ENCODE measurements at places on chromosomes 3 and 15. TPM values are rescaled to one million over a fixed set of nuclear protein-coding genes. Genes with fewer than 3 reads are reported as not detected.

Gene SCN11A
- polyA plus RNA-seq, result 1.1 TPM

Gene LEKR1
- 1.7 TPM for polyA plus RNA-seq

Gene ZIC4
- polyA plus RNA-seq, result 0.08 TPM

Gene FRMD4B
- 52.6 TPM for polyA plus RNA-seq

Gene SV2B
- polyA plus RNA-seq, result 1.5 TPM

Gene GOLGA8N
- 27.6 TPM for polyA plus RNA-seq

Gene CYP8B1
- 0.17 TPM for polyA plus RNA-seq

Gene GOLGA6B
- polyA plus RNA-seq, result 1.5 TPM

- no peak for DNase-seq
These were observed 374.3 kb downstream of the VPS13C start for GRCh38 chr15:61685971-61686370.

- DNase-seq, result peak; percentile 65
These were observed 47.0 kb downstream of the ZNF609 start for GRCh38 chr15:64507293-64507802.

DNA sequence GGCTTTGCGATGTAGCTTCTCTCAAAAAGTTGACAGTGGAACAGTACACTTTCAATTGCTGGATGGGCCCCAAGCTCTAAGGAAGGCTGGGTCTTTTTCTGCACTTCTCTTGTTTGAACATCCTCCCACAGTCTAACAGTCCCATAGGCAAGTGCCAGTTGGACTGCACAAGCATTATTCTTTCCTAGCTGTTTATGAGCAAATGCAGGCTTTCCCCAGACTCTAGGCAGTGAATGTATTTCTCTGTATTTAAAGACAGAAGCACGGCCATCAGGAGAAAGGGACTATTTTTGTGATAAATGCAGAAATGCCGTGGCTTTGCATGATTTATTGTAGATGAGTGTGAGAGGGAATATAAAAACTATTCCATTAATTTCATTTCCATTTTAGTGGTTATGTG, 539.3 kb upstream of the LMCD1 start:
- peak; percentile 49 for DNase-seq

GRCh38 chr3:149131589-149131988, 2.2 kb downstream of the HPS3 start:
- DNase-seq, result no peak

DNA sequence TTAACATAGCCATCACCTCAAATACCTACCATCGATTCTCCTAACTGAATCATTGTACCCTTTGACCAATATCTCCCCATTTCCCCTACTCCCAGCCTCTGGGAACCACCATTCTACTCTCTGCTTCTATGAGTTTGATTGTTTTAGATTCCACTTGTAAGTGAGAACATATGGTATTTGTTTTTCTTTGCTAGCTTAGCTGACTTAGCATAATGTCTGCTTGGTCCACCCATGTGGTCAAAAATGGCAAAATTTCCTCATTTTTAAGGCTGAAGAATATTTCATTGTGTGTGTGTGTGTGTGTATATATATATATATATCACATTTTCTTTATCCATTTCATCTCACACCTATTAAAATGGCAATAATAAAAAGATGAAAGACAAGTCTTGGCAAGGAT, 469.3 kb downstream of the FHIT start:
- DNase-seq, result no peak

DNA sequence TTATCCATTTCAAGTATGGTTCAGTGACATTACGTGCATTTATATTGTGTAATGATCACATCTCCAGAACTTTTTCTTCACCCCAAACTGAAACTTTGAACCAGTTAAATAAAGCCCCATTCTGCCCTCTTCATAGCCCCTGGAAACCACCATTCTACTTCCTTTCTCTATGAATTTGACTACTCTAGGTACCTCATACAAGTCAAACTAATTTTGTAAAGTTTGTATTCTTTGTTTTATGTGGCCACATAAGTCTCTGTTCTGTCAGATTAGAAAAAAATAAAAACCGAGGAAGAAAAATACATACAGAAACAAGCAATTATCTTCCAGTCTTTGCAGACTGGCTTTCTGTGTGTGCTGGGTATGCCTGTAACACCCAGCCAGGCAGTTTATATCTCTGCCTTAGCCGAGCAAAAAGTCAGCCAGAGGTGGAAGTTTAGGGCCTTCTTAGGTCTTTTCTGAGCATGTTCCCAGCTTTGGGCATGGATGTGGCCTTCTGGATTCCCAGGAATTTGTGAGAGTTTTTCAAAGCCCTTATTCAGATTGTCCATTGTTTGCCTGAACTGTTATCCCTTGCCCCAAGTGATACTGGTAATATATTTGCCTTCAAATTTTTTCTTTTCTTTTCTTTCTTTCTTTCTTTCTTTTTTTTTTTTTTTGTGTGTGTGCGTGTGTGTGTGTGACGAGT, 6.0 kb upstream of the GRAMD1C start:
- no peak for DNase-seq

DNA sequence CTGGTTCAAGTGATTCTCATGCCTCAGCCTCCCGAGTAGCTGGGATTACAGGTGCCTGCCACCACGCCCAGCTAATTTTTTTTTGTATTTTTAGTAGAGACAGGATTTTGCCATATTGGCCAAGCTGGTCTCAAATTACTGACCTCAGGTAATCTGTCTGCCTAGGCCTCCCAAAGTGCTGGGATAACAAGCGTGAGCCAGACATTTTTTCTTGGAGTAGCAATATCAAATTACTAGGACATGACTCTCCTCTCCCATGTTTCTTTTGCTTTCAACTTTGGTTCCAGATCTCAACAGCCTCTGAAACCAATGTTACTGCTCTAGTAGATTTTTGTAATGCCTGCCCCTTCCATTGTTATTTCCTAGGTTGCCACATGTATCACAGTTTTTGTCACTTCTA, 462.0 kb downstream of the GBE1 start:
- no peak for DNase-seq

- DNase-seq, result no peak
These were observed 340.4 kb upstream of the KCNMB2 start for GRCh38 chr3:178195824-178196223.

GRCh38 chr3:4758957-4759656, 220.1 kb upstream of the BHLHE40 start:
- no peak for DNase-seq

DNA sequence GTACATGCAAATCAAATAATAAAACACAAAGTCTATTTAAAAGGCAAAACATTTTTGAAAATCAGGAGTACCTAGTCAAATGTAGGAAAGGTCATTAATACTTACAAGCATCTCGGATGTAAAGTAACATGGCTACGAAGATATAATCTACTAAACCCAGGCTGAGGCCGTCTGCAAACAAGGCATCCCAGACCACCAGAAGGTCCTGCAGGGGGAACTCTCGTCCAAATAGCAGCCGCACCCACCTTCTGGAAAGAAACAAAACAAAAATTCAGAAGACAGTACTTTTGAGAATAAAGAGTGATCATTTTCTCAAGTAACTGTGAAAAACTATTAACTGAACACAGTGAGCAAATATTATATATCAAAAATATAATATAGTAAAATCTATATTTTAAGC, 423.1 kb downstream of the PLCL2 start:
- no peak for DNase-seq

- no peak for DNase-seq
These were observed 58.6 kb downstream of the MRPL3 start for GRCh38 chr3:131444180-131444579.

DNA sequence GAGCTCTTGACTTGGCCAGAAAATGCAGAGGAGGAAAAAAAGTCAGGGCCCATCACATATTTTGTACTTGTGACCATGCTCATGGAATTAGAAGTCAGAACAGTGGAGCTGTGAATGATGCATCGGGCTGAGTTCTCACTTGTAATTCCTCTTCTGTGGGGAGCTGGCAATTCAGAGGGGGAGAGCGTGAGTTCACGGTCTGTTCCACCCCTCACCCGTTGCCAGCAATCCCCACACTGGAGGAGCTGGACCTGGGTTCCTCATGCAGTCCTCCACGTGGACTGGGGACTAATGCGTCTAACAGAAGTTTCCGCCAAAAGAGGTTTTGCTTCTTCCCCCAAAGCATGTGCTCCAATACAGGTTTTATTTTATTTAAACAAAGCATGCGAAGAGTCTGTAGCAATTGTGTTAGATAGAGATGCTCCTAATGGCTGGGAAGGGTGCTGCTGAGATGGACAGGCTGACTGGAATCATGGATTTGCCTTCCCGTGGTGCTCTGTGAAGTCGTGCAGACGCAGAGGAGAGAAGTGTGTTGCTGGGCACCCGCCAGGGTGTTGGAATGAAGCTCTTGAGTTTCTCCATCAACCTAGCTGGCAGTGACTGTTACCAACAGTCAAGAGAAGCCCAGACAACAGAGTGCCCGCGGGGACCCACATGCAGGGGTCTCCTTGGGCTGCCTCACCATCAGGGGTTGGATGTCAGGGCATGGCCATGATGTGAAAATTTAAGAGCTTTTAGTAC, 77.4 kb upstream of the PCSK6 start:
- no peak for DNase-seq

DNA sequence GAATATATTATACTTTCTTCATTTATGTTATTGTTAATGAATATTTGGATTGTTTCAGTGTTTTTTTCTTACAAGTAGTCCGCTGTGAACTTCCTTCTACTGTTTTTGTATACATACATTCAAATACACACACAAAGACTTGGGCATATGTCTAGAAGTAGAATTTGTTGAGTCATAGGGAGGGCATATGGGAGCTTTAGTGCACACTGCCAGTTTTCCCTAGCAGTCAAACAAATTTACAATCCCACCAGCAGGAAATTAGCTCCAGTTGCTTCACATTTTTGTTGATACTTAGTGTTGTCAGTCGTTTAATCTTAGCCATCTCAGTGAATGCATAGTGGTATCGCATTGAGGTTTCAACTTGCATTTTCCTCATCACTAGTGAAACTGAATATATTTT, 492.3 kb downstream of the DIPK2A start:
- DNase-seq, result no peak

- no peak for DNase-seq
These were observed 10.4 kb upstream of the VIPR1 start for GRCh38 chr3:42491881-42492507.

DNA sequence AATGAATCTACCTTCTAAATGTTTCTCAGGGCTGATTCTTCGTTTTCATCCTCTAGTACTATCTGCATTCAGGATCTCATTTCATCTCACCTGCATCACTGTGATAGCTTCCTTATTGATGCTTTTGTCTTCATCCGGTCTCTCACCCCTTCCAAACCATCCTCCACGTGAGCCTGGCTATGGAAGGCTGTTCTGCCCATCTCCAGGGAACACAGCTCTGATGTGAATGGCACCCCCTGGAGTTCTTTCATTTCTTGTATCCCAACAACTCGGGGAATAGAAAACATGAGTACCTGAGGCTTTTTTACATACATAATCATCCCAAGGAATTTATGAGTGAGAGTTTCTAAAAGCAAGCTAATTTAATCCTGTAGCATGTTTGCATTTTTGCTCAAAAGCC, 8.8 kb upstream of the DPPA4 start:
- no peak for DNase-seq

DNA sequence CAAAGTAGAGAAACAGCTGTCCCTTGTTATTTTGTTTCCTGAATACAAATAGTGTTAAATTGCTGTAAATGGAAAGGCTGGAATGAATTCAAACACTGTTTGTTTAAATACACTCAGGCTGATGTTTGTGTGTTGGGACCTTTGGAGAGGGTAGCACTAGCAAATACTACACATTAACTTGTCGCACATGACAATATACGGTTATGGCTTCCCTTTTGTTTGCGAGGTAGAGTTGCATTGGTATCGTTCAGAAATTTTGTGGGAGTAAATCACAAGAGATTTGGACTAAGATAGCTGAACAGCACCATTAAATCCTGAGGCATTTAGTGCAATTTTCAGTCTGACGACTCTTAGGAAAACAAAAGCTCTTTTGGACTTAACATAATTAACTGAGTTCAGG, 213.0 kb upstream of the ROBO2 start:
- peak; percentile 52 for DNase-seq

GRCh38 chr3:195388380-195388779, 54.4 kb downstream of the ACAP2 start:
- no peak for DNase-seq

GRCh38 chr15:68816795-68817303, 3.8 kb downstream of the ANP32A start:
- DNase-seq, result no peak

- DNase-seq, result no peak
These were observed 57.7 kb downstream of the ITGA11 start for GRCh38 chr15:68374168-68374745.

DNA sequence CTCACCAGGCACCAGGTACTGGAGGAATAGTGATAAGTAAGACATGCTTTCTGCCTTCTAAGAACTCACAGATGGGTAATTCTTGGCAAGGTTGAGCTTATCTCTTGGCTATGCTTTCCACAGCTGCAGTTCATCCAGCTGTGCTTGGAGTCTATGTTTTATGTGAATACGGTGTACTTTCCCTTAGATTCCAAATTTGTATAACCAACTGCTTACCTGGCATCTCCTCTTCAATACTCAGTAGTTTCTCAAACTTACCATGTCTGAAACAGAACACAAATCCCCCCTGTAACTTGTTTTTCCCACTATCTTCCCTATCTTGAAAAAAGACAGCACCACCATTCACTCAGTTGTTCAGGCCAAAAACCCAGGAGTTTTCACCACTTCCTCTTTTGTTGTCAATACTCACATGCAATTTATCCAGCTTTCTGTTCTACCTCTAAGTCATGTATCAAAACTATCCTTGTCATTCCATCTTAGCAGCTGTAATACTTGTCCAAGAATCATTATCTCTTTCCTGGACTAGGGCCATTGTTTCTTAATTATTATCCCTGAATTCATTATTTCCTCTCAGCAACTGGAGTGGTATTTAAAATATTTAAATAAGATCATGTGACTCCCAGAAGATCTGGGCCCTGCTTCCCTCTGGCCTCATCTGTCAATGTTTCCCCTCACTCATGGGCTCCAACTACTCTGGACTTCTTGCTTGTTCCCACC, 32.6 kb downstream of the COL6A5 start:
- no peak for DNase-seq

- no peak for DNase-seq
These were observed 58.9 kb upstream of the SLC6A6 start for GRCh38 chr3:14343338-14344112.

GRCh38 chr3:115689928-115690327, 66.6 kb downstream of the GAP43 start:
- DNase-seq, result no peak

DNA sequence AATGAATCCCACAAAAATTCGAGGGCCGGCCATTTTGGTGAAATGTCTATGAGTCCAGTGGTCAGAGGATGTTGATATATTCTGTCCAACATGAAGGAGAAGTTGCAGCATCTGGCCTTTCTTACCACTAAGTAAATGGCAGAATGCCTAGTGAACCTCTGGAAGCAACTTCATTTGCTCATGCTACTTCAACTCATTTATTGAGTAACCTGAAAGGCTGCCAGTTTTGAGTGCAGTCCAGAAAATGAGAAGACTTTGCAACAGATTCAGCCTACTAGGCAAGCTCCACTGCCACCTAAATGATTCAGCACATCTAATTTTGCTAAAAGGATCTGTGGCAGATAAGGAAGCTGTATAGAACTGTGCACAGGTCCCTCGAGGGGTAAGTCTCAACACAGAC, 265.0 kb downstream of the OPA1 start:
- DNase-seq, result peak; percentile 51

GRCh38 chr3:133049491-133049890, 11.3 kb downstream of the TMEM108 start:
- no peak for DNase-seq
